ENCODE measurements at places on chromosomes 4 and X.

DNA sequence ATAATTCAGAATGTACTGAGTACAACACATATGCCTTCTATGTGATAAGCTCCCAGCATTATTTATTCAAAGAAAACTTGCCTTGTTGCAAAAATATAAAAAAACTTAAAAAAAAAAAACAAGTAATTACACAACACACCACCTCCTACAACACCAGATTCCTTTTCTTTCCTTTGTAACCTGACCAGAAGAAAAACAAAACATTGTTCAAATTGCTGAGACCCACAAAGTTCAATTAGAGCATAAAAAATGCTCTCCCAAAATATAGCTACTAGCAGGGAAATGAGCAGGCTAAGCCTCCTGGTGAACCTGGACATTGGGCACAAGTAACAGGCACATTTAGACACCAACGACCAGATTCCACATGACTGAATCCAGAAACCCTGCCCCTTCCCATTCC is 38.3 kb downstream of the MECP2 start:
- no peaks in the 10 kb centered on the region for H3K36me3 ChIP-seq
- DNase-seq = no peak
- no peak overlapping the region for H3K4me3 ChIP-seq

GRCh38 chr4:155441475-155441874 is 64.7 kb upstream of the MAP9 start:
- H3K4me1 ChIP-seq = no peaks in the 10 kb centered on the region
- no peaks in the 10 kb centered on the region for H3K36me3 ChIP-seq
- H3K27ac ChIP-seq = no peak overlapping the region
- DNase-seq = no peak
- no peak overlapping the region for H3K4me3 ChIP-seq

GRCh38 chrX:5976332-5976731 is 252.3 kb downstream of the NLGN4X start:
- H3K4me1 ChIP-seq = no peaks in the 10 kb centered on the region
- H3K36me3 ChIP-seq = no peaks in the 10 kb centered on the region
- H3K27ac ChIP-seq = no peak overlapping the region
- H3K4me3 ChIP-seq = no peak overlapping the region

DNA sequence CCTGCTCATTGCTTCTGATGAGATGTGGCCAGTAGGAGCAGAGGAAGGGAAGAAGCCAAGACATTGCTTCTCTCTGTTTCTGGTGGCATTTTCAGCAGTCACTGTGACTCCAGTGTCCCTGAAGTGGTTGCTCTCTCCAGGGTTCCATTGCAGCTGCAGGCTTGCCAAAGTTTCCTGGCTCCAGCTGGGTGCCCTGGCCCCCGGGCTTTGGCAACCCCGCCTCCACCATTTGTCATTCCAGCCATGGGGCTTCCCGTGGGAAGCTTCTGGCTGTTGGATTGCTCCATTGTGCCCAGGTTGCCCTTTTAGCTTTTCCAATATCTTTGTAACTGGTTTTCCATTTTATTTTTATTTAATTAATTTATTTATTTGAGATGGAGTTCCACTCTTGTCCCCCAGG is 12.7 kb downstream of the FGFBP1 start:
- peaks cover 3% of the 10 kb centered on the region for H3K4me1 ChIP-seq
- no peaks in the 10 kb centered on the region for H3K27me3 ChIP-seq
- no peak overlapping the region for H3K27ac ChIP-seq

- no peak overlapping the region for H3K27ac ChIP-seq
- DNase-seq = no peak
- no peaks in the 10 kb centered on the region for H3K27me3 ChIP-seq
- no peaks in the 10 kb centered on the region for H3K36me3 ChIP-seq
- H3K4me1 ChIP-seq = no peaks in the 10 kb centered on the region
Observed at GRCh38 chr4:157804986-157805385, 367.8 kb downstream of the GASK1B start.

- H3K27ac ChIP-seq = no peak overlapping the region
- no peaks in the 10 kb centered on the region for H3K27me3 ChIP-seq
- DNase-seq = no peak
- no peaks in the 10 kb centered on the region for H3K36me3 ChIP-seq
- H3K4me3 ChIP-seq = no peak overlapping the region
Observed at GRCh38 chr4:140344621-140345020, 28.8 kb upstream of the SCOC start.

All from adrenal gland (tissue), 19 donors.